Right kidney (tissue), 9 donors: ENCODE measurements at places on chromosomes 6 and 20.
A peak's percentile ranks its signal among the peaks of the same experiment; 100 is the strongest.

DNA sequence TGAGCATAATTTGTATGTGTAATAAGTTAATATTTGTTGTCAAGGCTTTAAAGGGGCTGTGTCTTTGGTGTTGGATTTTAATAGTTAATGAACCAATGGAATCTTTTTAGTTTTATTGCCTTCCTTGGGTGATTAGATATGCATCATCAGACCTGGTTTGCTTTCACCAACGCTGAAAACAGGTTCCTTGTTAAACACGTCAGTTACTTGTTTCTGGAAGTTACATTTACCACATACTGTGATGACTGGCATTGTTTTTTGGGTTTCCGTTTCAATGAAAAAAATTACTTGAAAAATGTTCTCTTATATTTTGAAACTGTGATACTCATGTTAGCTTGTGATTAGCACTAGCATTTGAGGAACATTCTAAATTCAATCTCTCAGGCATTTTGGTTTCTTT is 58.6 kb upstream of the RNF144B start:
- no peak for DNase-seq

- DNase-seq: no peak
Observed at GRCh38 chr6:34243131-34243771, 5.6 kb downstream of the SMIM29 start.

GRCh38 chr6:159943101-159943632 is 25.7 kb upstream of the IGF2R start:
- DNase-seq: no peak

- DNase-seq: no peak
Observed at GRCh38 chr6:33809594-33809993, 5.8 kb upstream of the MLN start.

- no peak for DNase-seq
Observed at GRCh38 chr6:125866433-125866832, 75.7 kb downstream of the NCOA7 start.

GRCh38 chr6:109381061-109381746 is 1.1 kb downstream of the CD164 start:
- no peak for DNase-seq

DNA sequence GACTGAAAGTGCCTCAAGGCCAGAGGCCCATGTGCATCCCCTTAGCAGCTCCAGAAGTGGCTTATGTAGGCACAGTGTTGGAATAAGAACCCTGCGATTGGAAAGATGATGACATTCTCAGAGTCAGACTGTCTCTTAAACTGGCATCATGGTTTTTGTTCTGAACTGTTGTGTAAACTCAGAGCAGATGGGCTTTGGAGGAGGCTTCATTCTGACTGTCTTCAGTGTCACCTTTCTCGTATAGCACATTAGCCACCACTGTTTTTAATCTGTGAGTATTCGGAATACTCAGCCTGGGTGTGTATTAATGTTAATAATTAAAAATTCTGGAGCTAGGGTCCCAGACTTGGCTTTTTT is 140.9 kb downstream of the JARID2 start:
- no peak for DNase-seq

DNA sequence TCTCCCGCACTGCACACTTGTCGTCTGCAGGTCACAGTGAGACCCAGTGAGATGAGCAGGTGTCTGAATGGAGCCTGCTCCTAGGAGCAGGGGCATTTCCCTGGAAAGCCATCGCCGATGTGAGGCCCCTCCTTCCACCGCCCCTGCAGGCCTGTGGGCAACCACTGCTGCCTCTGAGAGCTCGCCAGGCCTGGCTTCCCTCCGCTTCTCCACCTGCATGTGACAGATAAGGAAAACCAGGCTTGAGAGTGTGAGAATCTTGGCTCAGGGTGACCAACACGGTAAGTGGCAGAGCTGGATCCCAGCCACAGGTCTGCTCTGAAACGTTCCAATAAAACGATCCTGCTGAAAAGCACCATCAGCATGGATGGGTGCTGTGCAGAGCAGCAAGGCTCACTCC is 332.8 kb downstream of the CDH4 start:
- DNase-seq: no peak

DNA sequence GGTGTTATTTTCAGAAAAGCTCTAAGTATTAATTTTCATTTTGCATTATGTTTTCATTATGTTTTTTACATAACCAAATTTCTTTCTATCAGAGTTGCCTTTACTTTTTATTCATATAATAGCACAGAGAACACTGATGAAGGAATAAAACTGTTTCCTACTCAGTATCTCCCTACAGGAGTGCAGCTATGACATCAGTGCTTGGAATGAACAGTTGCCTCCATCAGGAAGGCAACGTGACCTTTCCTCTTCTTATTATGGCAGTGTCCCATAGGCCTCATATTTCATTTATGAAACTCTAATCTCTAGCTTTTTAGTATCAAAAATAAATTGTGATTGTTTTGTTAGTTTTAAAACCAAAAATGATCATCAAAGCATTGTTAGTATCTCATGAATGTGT is 712.8 kb downstream of the CD109 start:
- no peak for DNase-seq

GRCh38 chr20:32581839-32582658 is 3.1 kb downstream of the NOL4L start:
- DNase-seq: peak; percentile 68

DNA sequence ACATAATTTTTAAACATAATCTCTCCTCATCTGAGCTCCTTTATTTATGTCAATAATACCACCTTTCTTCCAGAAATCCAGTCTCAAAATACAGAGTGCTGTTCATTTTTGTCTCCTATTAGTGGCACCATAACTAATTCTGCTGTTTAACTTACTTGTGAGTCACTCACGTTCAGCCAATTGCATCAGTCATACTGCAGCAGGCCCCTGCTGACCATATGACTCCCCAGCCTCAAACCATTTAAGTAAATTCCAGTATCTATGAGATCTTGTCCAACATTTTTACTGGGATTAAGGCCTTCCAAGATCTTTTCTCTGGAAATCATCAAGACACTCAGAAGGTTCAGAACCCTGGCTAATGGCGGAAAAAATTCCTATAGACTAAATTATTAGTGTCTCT is 982.2 kb upstream of the MAP3K7 start:
- DNase-seq: no peak

DNA sequence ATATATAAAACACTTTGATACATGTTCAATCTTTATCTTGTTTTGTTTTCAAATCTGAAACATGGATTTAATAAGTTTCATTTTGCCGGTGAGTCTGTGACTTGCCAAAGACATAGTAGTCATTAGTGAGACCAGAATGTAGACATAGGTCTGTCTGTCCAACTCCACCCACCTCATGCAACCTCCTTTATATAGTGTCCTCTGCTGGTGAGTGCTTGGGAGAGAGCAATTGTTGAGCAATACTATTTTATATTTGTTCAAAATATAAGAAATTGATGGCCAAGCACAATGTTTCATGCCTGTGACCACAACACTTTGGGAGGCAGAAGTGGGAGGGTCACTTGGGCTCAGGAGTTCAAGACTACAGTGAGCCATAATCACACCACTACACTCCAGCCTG is 10.8 kb upstream of the LY86 start:
- no peak for DNase-seq

DNA sequence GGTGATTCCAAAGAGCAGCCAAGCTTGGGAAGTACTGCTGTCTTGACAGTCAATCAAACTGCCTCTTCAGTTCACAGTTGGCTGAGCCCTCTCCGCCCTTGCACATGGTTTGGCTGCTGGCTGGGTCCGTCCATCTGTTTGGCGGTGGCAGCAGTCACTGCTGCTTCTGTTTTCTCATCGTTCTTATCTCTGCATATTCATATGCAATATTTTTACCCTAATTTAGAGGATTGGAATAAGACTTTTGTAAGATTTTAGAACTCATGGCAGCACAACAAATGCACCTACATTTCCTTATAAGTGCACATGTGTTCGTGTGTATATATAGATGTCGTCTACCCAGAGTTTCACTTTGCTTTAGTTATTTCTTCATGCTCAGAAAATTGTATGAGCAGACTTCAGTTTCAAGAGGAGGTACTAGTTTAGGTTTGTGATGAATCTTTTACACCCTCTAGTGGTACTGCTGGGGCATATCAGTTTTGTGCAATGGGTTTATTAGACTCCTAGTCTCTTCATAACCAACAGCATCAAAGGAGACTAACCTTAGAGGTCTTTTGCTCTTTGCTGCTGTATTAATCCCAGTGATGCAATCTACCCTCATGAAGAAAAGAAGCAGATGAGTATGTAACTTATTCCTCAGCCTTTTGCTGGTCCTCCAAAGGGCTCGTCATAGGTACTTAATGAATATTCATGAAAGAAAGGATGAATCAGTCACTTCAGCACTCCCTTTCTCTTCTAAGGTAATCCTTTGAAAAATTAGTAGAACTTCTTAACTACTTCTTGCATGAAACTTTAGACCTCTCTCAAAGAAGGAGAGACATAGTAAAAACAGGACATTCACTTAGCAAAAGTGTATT is 44.3 kb downstream of the KHDC1L start:
- peak; percentile 29 for DNase-seq

- no peak for DNase-seq
Observed at GRCh38 chr6:5351552-5352210, 90.4 kb downstream of the FARS2 start.

- peak; percentile 81 for DNase-seq
Observed at GRCh38 chr6:43075670-43076463, at the start of gene PTK7. Gene PTK7 (plus strand): TSS chr6:43076314. CDS start chr6:43076489, 175 bp downstream.

DNA sequence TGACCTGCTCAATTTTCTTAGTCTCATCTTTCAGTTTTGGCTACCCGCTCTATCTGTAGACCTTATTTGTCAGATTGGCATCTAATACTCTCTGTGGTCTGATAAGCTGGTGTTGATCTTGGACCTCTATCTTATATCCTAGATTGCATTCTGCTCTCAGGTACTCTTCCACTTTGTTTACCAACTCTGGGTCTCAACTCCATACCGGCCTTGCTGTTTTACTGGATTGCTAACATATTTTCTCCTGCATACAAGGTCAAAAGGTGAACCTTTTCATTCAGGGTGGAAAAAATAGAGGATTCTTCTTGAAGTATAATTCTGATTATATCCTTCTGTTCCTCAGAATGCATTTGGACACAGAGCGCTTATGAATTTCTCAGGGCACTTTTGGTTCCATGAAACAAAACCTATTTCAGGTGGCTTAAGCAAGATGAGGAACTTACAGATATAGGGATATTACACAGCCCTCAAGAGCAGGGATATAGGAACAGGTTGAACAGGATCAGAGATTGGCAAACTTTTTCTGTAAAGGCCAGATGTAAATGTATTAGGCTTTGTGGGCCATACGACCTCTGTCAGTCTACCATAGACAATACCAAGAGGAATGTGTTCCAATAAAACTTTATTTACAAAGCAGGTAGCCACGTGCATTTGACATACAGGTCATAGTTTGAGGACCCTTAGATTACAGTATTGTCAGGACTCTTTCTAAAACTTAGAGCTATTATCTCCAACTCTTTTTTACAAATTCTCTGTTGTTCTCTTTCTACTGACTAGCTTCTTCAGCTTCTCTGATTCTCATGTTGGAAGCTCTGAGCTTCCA is 2.5 kb upstream of the SH3BGRL2 start:
- no peak for DNase-seq

DNA sequence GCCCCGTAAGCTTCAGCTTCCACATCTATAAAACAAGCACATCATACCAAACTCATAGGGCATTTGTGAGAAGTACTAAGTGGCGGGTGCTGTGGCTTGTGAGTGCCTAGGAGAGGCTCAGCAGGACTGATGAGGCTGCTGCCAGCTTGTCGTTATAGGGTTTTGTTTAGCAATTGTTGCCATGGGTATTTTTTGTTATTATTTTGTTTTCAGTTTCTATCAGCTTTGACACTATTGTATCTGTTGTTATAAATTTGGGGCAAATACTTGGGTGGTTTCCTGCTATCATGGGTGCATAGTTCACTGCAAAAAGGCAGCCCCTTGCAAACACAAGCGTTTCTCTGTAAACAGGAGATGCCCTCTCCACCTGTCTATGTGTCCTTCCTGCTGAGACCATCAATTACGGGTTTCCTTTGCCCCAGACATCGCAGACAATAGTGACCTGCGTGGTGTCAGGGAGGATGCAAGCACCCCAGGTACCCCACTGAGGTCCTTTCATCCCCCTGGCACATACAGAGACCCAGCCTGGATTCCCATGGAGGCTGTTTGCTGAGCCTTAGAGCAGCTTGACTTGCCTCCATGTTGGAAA is 3.1 kb upstream of the CCDC167 start:
- DNase-seq: no peak

DNA sequence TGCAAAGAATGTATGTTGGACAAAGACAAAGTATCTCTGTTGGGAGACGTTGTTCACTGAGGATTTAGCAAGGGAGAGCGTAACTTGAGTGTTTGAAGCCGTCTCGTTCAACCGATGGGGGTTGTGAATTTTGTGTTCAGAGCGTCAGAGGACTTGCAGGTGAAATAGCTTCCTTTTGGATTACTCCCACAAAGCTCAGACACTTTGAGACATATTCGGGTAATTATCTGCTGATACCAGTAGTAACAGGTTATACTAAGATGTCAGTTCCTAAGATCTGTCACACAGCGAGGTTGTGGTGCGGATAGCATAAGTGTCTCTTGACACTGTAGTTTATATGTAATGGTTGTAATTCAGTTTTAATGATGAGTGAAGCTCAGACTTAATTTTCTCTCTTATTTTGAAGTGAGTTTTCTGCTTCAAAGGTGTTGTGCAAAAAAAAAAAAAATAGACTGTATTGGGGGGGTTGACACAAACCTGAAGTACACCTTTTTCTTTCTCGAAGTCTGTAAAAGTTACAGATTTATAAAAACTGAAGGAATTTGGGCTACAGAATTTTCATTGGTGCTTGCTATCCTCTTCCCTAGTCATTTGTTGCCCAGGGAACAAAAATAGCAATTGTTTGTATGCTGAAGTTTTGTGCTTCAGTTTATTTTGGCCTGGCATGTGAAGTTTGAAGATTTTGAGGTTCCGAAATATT is 1.7 kb downstream of the ASXL1 start:
- DNase-seq: no peak

DNA sequence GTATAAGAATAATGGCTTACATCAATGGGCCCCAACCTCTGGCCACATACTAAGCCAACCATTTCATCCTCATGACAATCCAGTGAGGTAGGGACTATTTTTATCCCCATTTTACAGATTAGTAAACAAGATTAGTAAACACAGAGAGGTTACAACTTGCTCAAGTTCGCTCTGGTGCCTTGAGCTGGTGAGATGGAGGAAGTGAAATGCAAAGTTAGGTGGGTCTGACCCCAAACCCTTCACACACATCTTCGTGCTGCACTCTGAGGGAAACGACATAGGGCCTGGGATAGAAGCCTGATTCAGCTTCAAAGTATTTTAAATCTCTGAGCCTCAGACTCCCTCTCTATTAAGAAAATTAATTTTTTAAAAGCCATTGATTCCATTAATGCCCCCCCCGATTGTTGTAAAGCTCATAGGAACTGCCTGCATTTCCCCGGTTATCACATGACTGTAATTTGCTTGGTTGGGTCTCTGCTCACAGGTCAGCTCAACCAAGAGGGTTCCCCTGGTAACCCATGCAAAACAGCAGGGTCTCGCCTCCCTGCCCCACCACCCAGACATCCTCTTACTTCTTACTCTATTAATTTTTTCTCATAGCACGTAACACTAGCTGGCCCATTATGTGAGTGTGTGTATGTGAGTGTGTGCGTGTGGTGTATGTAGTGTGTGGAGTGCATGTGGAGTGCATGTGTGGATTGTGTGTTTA is 221.2 kb downstream of the MAFB start:
- no peak for DNase-seq

- DNase-seq: no peak
Observed at GRCh38 chr6:63773200-63773599, 137.6 kb downstream of the PHF3 start.

- DNase-seq: no peak
Observed at GRCh38 chr6:3841711-3842565, 7.2 kb upstream of the FAM50B start.

GRCh38 chr20:775679-776135 is 7.4 kb upstream of the SLC52A3 start:
- no peak for DNase-seq
